HS-5 (cell line): ENCODE measurements at places on chromosomes 16 and 17.

DNA sequence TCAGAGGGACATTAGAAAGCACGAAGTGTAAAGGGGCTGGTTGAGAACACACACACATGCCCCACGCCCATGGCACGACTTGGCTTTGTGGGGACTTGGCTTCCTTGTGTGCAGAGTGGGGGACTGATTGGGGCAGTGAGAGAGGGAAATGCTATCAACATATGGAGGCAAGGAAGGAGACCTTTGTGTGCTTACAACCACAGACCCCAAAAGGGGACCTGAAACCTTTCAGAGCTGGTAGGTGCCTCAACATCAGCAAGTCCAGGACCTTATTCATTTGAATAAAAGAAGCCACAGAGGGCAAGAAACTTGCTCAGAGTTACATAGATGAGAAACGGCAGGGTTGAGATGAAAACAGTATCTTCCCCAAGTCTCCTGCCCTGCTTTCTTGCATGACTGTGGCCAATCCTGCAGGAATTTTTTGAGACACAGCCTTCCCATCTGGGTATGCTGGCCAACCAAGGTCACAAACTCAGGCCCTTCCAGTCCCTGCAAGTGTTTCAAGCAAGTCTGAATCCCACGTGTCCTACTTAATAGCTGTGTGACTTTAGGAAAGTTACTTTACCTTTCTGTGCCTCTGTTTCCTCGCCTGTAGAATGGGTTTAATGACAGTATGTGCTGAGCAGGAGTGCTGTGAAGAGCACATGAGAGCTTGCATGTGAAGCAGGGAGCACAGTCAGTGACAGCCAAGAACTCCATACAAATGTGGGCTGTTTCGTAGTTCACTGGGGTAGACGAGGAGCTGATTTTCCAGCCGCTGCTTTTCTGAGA is 26.2 kb downstream of the C16orf78 start:
- DNase-seq, result no peak

DNA sequence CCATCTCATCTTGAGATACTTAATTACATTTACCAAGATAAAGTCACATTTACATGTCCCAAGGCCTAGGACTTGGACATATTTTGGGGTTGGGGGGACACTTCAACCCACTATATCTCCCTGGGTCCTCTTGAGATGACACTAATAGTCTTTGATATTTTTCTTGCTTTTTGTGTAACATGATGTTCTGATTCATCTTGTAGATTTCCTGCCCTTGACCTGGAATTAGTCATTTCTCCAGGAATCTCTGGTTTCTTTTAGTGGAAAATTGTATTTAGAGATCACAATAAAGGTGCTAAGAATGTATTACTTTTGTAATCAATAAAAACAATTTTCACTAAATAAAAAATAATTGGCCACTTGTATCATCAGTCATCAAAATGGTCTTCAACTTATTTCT is 157.3 kb downstream of the VPS53 start:
- no peak for DNase-seq

- DNase-seq, result no peak
Measured at GRCh38 chr16:86876499-86876898, 298.1 kb downstream of the FOXL1 start.

- DNase-seq, result no peak
Measured at GRCh38 chr16:15925631-15926030, 23.8 kb upstream of the ABCC1 start.

- DNase-seq, result no peak
Measured at GRCh38 chr17:81705518-81706231, 2.5 kb downstream of the MRPL12 start.

DNA sequence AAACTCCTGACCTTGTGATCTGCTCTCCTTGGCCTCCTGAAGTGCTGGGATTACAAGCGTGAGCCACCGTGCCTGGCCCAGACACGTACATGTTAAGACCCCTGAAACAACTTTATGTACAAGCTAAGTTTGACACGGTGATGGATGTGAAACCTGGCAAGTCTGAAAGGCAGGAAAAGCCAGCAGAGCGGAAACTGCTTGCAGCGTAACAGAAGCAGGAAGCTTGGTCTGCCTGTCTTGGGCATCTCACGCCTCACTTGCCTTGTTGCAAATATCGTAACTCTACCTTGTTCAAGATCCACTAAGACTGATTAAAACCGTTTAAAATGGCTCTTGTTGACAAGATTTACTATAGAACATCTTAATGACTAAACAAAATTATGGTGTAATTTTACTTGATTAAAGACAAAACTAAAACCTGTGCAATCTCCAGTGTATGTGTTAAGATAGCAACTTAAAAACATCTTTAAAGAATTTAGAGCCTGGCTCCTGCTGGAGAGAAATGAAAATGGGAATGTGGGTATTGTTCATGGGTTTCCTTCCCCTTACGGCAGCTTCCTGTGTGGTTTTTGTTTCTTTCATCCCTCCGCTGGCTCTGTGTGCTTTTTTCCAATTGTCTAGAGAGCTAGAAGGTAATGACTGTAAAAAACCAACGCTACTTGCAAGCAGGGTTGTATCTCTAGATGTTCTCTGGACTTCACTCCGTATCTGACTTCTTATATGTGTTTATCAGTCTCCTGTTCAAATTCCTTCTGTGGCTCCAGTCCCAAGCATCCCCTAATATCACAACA is 477.6 kb downstream of the XYLT1 start:
- no peak for DNase-seq

GRCh38 chr16:978403-978802 is 3.2 kb upstream of the SOX8 start:
- no peak for DNase-seq

DNA sequence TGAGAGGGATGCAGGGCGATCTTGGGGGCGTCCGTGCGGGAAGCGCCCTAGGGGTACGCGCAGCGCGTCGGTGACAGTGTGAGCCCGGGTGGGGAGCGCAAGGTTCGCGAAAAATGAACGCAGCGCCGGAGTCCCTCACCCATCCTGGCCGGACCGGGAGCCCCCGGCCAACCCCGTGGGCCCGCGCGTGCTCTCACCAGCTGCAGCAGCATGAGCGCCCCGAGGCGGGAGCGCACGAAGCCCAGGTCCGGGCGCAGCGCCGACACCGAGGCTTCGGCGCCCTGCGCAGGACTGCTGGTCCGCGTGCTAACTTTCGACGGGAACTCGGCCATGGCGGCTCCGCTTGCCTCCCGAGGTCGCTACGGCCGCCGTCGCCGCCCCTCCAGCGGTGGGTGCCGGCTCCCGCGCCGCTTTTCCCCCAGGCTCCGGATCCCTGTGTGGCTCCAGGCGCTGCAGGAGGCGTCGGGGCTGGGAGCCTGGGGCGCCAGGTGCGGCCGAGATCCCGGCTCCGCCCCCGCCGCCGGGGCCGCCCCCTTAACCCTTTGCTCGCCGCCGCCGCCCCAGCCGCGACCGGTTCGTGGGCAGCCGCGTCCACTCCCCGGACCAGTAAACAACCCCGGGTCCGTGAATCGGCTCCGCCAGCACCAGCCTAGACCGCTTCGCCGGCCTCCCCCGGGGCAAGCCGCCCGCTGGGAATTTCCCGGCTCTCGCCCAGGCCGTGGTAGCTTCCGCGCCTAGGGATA is at the start of gene PLLP:
Gene PLLP (minus strand): TSS at position 464 of the 743 bp plus-strand sequence. CDS start 132 bp downstream, at position 332.
- DNase-seq, result no peak

GRCh38 chr17:37247825-37248224 is 128.0 kb upstream of the C17orf78 start:
- DNase-seq, result no peak

- DNase-seq, result no peak
Measured at GRCh38 chr17:81573794-81574642, 21.9 kb upstream of the FAAP100 start.

- DNase-seq, result no peak
Measured at GRCh38 chr17:43676471-43676870, 14.7 kb upstream of the MEOX1 start.

GRCh38 chr17:57782647-57783337 is 37.7 kb upstream of the CCDC182 start:
- DNase-seq, result no peak

DNA sequence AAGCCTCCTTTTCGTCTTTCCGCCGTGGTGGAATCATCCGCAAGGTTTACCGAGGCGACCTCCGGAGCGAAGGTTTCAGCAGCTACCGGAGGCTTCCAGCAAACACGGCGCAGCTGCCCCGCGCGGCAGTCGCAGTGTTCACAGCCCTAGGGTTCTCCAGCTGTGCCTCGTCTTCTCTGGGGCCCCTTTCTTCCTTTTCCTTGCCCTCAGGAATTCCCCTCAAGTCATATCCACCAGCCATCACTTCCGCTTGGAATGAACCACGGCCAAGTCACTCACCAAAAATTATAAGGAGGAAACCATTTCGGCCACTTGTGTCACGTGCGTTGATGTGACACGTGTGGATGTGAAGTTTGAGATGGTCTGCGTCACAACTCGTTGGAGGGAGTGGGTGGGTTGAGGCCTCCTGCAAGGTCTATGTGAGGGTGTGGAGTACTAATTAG is 636 bp upstream of the ERN1 start:
- DNase-seq, result peak; percentile 80
